ENCODE measurements at places on chromosomes 12 and 14.

GRCh38 chr14:25042362-25043299, 7.3 kb downstream of the STXBP6 start:
- peak; percentile 70 for DNase-seq

- no peak for DNase-seq
Observed at GRCh38 chr14:55705651-55706364, 125.8 kb downstream of the KTN1 start.

DNA sequence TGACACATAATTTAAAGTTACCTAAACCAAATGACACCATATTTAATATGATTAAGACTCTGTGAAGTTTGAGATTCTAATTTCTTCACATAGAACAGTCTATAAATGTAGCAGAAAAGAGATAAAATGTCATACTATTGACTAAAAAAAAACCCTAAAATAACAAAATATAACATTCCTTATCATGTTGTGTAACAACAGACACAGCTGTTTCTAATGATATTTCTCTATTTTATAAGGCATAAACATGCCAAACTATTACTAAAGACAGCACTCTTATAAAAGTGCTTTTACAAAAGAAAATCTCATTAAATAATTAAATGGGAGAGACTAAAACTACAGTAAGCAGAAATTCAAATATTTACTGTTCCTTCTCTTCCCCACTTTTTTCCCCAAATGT, 49.4 kb downstream of the NOVA1 start:
- DNase-seq, result no peak

GRCh38 chr12:102459314-102459713, 21.0 kb downstream of the IGF1 start:
- no peak for DNase-seq

DNA sequence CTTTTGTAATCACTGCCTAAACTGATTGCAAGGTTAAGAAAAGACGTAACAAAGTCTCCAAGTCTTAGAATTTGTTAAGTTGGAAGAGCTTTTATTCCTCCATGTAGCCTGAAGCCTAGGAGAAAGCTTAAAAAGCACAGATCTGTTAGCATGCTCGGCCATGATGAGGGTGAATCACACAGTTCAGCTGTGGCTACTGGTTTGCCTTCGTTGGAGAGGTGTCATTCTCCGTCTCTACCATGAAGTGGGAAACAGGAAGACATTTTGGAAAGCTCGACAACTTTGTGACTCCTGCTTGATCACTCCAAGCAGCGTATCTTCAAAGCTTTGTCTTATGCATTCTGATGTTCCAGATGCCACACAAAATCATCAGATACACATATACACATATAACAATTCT, 27.1 kb downstream of the DCP1B start:
- no peak for DNase-seq

DNA sequence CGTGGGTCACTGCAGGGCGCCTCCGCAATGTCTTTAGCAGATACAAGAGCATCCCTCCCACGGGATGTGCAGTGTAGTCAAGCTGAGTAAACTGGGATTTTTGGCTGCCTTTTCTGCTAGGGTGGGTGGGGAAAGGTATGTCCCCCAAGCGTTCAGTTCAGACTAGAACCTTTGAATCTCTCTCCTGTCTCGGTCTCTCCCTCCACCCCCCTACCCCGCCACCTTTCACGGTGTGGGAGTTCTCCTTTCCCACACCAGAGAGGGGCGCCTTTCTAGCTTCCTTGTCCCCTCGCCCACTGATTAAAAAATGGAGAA, 525 bp upstream of the FAR2 start:
- DNase-seq, result no peak
